ENCODE measurements at places on chromosomes 2 and 18. TPM values are rescaled to one million over a fixed set of nuclear protein-coding genes. Genes with fewer than 3 reads are reported as not detected.

DNA sequence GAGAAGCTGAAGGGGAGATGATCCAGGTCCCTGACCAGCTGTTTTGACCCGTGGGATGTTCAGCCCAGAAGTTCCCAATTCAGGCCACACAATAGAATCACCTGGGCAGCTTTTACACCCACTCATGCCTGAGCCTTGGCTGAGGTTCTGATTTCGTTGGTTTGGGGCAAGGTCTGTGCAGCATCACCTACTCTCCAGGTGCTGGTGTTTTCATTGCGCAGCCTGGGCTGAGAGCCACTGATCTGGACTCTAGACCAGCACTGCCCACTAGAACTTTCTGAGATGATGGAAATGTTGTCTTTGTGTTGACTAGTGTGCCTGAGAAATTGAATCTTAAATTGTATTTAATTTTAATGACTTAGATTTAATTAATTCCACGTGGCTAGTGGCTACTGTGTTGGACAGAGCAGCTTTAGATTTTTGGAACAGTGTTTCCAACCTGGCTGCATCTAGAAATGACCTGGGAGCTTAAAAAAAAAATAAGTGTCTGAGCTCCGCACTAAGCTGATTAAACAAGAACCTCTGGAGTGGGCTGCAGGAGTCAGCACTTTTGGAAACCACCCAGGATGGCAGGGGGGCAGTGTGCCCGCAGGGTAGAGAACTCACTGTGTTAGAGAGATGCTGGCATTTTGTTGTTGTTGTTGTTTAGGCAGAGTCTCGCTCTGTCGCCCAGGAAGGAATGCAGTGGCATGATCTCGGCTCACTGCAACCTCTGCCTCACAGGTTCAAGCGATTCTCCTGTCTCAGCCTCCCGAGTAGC is 33.7 kb downstream of the DYSF start:
- DNase-seq: no peak

GRCh38 chr2:16626997-16627605 is 38.5 kb downstream of the CYRIA start:
- no peak for DNase-seq

The C2orf42 gene
- total RNA-seq: 20.3 TPM

- no peak for DNase-seq
Observed at GRCh38 chr2:176237456-176237855, 31.8 kb upstream of the MTX2 start.

The DNAH7 gene
- 1.3 TPM for total RNA-seq

DNA sequence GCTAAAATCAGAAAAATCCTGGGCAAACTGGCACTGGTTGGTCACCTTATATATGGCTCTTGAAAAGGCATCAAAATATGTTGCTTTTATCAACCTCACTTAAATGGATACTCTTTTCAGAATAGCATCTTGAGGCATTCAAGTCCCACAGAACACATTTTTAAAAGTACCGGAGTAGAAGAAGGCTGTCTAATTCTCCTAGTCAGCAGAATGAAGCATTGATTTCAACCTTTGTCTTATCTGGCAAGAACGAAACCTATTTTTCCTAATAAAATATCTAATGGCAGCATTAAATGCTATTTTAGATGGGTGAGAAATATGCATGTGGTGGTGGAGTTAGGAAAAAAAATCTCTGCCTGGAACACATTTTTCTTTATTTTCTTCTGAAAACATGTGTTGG is 27.8 kb downstream of the TMEFF2 start:
- no peak for DNase-seq

The LHCGR gene
- total RNA-seq: 0.64 TPM

The CYRIA gene
- total RNA-seq: 12.5 TPM

GRCh38 chr2:29420999-29421782 is 306.0 kb downstream of the CLIP4 start:
- no peak for DNase-seq

DNA sequence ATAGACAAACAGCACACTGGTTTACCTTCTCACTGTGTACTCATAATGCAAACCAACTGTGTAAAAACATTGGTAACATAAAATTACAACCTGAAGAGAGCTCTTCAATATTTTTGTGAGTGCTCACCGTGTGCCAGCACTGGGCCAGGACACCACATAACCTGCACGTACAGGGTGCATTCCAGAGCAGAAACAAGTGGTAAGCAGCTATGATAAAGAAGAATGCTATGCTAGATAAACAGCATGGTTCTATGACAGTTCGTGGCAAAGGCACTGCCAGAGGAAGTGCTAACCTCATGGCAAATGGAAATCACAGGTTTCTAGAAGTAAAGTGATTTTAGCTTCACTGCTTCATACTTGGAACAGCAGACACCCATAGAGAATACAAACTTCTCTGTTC is 343.5 kb downstream of the MTX2 start:
- DNase-seq: no peak

DNA sequence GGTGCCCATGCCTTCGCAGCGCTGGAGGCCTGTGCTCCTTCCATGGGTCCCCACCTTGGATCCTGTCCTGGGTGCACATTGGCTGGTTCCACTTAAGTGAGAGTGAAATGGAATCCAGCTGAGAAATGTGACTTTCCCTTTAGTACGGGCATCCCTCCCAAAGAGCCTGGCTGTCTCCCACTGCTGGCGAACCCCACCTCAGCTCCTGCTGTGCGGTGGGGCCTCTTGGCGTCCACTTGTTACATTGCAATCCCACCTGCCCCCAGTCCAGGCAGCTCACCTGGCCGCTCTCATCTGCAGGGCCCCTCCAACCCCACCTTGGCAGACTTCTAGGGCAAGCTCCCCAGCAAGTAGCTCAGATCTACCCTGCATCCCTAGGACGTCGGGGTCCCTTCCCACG is 35.5 kb upstream of the GNAL start:
- no peak for DNase-seq

- DNase-seq: no peak
Observed at GRCh38 chr18:50855976-50856757, 22.8 kb upstream of the ME2 start.

- DNase-seq: no peak
Observed at GRCh38 chr2:17199741-17200140, 318.5 kb downstream of the RAD51AP2 start.

The SERPINB4 gene
- total RNA-seq: 0.66 TPM

The SP140L gene
- 17.4 TPM for total RNA-seq
